ENCODE measurements at places on chromosomes 2 and 18. TPM values are rescaled to one million over a fixed set of nuclear protein-coding genes. Genes with fewer than 3 reads are reported as not detected.
A peak's percentile ranks its signal among the peaks of the same experiment; 100 is the strongest.

DNA sequence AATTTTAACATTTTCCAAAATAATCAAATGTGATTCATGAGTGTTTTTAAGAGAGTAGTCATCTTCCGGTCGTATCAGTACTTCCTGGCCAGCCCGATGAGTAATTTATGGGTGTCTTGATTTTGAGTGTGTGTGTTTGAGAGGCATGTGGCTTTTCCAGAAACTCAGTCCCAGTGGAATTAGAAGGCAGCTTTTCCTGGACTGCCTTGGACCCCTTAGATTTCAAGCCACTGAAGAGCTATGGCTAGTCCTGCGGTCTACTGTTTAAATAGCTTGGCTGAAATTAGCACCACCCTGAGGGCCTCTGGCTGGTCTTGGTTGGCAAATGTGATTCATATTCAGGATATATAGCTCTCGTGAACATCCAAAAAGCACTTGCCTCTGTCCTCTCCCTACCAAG lies 59.4 kb downstream of the HK2 start:
- peak; percentile 31 for DNase-seq
- H3K4me1 ChIP-seq = no peaks in the 10 kb centered on the region
- H3K4me3 ChIP-seq = no peak overlapping the region
- no peak overlapping the region for H3K27ac ChIP-seq
- no peaks in the 10 kb centered on the region for H3K36me3 ChIP-seq

- no peaks in the 10 kb centered on the region for H3K4me1 ChIP-seq
- no peak overlapping the region for H3K27ac ChIP-seq
- H3K27me3 ChIP-seq = no peaks in the 10 kb centered on the region
Observed at GRCh38 chr18:46372670-46373069, 268.5 kb downstream of the HAUS1 start.

- DNase-seq = no peak
- peaks cover 42% of the 10 kb centered on the region for H3K4me1 ChIP-seq
- peak overlapping the region; percentile 99 for H3K27ac ChIP-seq
- H3K4me3 ChIP-seq = peak overlapping the region; percentile 92
- no peaks in the 10 kb centered on the region for H3K27me3 ChIP-seq
- H3K36me3 ChIP-seq = no peaks in the 10 kb centered on the region
Observed at GRCh38 chr2:64142741-64143168, 1.5 kb downstream of the PELI1 start.

- H3K4me1 ChIP-seq = peaks cover 29% of the 10 kb centered on the region
- H3K27me3 ChIP-seq = no peaks in the 10 kb centered on the region
- DNase-seq = no peak
Observed at GRCh38 chr18:44598514-44598913, 82.2 kb upstream of the SETBP1 start.

DNA sequence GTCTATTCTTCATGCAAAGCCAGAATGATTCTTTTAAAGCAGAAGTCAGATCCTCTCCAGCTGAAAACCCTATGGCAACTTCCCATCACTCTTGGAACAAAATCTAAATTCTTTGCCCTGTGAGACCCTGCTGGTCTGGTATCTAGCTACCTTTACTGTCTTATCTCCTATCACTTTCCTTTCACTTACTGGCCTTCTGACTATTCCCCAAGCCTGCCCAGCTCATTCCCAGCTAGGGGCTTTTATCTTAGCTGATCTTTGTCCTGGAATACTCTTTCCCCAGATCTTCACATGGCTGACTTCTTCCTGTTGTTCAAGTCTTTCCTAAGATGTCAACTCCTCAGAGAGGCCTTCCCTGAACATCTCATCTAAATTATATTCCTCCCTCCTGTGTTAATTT lies 63.6 kb downstream of the GREB1L start:
- H3K27ac ChIP-seq = no peak overlapping the region
- no peak overlapping the region for H3K4me3 ChIP-seq
- H3K4me1 ChIP-seq = no peaks in the 10 kb centered on the region
- DNase-seq = no peak
- H3K27me3 ChIP-seq = no peaks in the 10 kb centered on the region

GRCh38 chr2:161077367-161078210 lies 82.6 kb upstream of the TANK start:
- no peaks in the 10 kb centered on the region for H3K36me3 ChIP-seq
- no peaks in the 10 kb centered on the region for H3K27me3 ChIP-seq
- H3K4me3 ChIP-seq = no peak overlapping the region

DNA sequence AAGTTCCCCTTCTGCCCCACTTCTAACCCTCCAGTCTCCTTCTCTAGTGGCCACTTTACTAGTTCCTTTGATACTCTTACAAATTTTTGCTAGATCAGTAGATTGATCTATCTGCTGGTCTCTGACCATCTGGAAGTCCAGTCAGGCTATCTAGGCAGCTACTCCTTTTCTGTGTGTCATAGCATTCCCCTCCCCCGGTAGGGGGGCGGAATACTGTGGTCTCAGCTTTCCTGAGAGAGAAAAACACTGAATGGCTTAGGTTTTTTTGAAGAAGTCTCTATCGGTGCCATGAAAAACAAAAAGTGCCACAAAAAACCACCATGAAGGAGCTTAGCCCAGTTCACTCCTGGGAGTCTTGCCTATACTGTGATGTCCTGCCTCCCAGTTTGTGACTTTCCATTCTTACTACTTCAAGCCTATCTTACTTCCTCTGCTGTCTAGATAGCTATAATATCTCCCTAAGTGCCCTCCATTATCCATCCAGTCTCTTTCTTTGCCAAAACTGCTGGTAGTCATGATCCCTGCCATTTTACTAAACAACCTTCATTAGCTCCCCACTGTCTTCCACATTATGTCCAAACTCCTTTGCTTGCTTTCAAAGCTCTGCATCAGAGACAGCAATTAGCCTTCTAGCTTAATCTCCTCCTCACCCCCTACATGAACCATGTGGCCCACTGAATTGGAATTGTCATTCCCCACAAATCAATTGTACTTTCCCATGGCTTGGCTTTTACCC lies 29.9 kb downstream of the TPGS2 start:
- peaks cover 67% of the 10 kb centered on the region for H3K36me3 ChIP-seq
- H3K4me3 ChIP-seq = no peak overlapping the region
- H3K27me3 ChIP-seq = no peaks in the 10 kb centered on the region

- H3K27me3 ChIP-seq = no peaks in the 10 kb centered on the region
- no peak for DNase-seq
- H3K4me1 ChIP-seq = peaks cover 62% of the 10 kb centered on the region
- H3K27ac ChIP-seq = peak overlapping the region; percentile 60
- no peak overlapping the region for H3K4me3 ChIP-seq
Observed at GRCh38 chr2:200373973-200374416, 67.5 kb downstream of the SPATS2L start.

GRCh38 chr2:164014068-164014731 lies 278.4 kb upstream of the FIGN start:
- DNase-seq = no peak
- no peaks in the 10 kb centered on the region for H3K27me3 ChIP-seq
- H3K4me3 ChIP-seq = no peak overlapping the region

DNA sequence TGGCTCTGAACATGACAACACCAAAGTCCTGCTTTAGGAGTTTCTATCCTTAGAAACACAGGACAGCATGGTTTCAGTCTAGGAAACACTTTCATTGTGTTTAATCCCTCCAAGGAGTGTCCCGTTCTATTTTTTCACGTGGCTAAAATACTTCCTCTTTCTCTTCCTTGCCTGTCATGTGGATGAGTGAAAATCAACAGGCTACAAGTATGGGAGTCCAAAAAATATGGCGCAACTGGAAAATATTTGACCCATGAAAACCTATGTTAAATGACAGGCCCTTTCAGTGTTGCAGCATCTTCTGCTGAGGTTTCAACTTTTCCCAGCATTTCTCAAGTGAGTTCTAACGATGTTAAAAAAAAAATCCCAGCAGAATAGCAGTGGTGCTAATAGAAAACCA lies 146.3 kb downstream of the LAMA3 start:
- no peak for DNase-seq
- H3K36me3 ChIP-seq = peaks cover 8% of the 10 kb centered on the region
- no peak overlapping the region for H3K4me3 ChIP-seq
- peaks cover 17% of the 10 kb centered on the region for H3K4me1 ChIP-seq
- H3K27me3 ChIP-seq = no peaks in the 10 kb centered on the region
- H3K27ac ChIP-seq = peak overlapping the region; percentile 49

DNA sequence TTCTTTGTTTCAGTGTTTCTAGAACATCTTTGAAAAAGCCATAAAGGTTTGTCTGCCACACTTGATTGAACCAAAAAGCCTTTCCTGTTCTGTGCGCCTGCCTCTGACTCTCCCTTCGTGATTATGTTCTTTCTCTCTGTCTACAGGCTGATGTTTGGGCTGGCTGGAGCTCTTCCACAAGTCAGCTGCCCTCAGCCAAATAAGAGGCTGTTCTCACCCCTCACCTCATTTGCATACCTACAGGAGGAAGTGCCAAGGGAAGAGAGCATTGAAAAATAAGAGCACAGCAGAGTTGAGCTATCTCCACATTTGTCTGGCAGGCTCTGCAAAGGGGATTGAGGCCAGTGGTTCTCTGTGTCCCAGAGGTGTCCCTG lies 15.8 kb downstream of the INPP5D start:
- no peak for DNase-seq
- no peaks in the 10 kb centered on the region for H3K36me3 ChIP-seq
- no peaks in the 10 kb centered on the region for H3K27me3 ChIP-seq

GRCh38 chr2:143965493-143966164 lies 554.3 kb downstream of the ZEB2 start:
- no peaks in the 10 kb centered on the region for H3K4me1 ChIP-seq
- no peaks in the 10 kb centered on the region for H3K36me3 ChIP-seq
- H3K27ac ChIP-seq = no peak overlapping the region
- DNase-seq = no peak
- no peaks in the 10 kb centered on the region for H3K27me3 ChIP-seq

GRCh38 chr2:6782517-6783237 lies 83.0 kb downstream of the CMPK2 start:
- DNase-seq = no peak
- no peaks in the 10 kb centered on the region for H3K36me3 ChIP-seq
- no peaks in the 10 kb centered on the region for H3K4me1 ChIP-seq
- H3K4me3 ChIP-seq = no peak overlapping the region

DNA sequence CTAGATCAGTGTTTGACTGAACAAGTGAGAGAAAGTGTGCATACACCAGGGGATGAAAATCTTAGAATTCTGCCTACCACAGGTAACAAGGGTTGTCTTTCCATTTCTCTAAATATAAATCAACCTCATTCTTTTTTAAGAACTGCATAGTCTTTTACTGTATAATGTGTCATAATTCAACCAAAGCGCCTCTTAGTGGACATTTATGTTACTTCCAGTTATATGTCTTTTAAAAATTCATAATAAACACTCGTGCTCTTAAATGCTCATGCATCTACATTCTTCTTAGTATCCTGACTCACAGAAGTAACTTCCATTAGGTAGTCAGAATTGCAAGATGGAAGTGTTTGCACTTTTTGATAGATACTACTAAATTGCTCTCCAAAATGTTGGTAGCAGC lies 76.2 kb downstream of the CHRNA1 start:
- H3K4me3 ChIP-seq = no peak overlapping the region
- no peaks in the 10 kb centered on the region for H3K27me3 ChIP-seq
- no peak overlapping the region for H3K27ac ChIP-seq
- H3K4me1 ChIP-seq = peaks cover 6% of the 10 kb centered on the region
- H3K36me3 ChIP-seq = no peaks in the 10 kb centered on the region

- no peak overlapping the region for H3K4me3 ChIP-seq
- no peaks in the 10 kb centered on the region for H3K4me1 ChIP-seq
- DNase-seq = no peak
- no peaks in the 10 kb centered on the region for H3K27me3 ChIP-seq
- no peak overlapping the region for H3K27ac ChIP-seq
- H3K36me3 ChIP-seq = no peaks in the 10 kb centered on the region
Observed at GRCh38 chr18:2617401-2617998, 38.0 kb upstream of the SMCHD1 start.

DNA sequence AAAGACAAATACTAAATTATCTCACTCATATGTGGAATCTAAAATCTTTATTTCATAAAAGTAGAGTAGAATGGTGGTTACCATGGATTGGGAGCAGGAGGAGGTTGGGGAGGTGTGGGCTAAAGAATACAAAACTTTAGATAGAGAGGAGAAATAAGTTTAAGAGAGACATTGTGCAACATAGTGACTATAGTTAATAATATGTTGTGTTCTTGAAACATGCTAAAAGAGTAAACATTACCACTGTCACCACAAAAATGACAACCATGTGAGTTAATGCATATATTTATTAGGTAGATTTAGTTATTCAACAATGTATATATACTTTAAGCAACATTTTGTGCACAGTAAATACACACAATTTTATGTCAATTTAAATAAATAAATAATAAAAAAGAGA lies 128.5 kb upstream of the COL3A1 start:
- no peak overlapping the region for H3K4me3 ChIP-seq
- no peak for DNase-seq
- no peaks in the 10 kb centered on the region for H3K36me3 ChIP-seq
- H3K27me3 ChIP-seq = no peaks in the 10 kb centered on the region
- H3K4me1 ChIP-seq = no peaks in the 10 kb centered on the region

GRCh38 chr2:209922116-209922515 lies 80.3 kb upstream of the RPE start:
- no peaks in the 10 kb centered on the region for H3K4me1 ChIP-seq
- no peak overlapping the region for H3K4me3 ChIP-seq
- no peak overlapping the region for H3K27ac ChIP-seq
- no peaks in the 10 kb centered on the region for H3K27me3 ChIP-seq

- H3K4me1 ChIP-seq = peaks cover 15% of the 10 kb centered on the region
- no peak overlapping the region for H3K27ac ChIP-seq
- no peak overlapping the region for H3K4me3 ChIP-seq
- H3K27me3 ChIP-seq = no peaks in the 10 kb centered on the region
Observed at GRCh38 chr2:230933521-230934180, 8.6 kb upstream of the GPR55 start.

The EVA1A gene
- not detected for total RNA-seq

The MREG gene
- total RNA-seq = 11.8 TPM

The LRRC30 gene
- not detected for total RNA-seq

The SEMA4F gene
- 8.3 TPM for total RNA-seq

The LIPG gene
- 1.7 TPM for total RNA-seq

Measured in vagina (tissue), 2 donors.